ENCODE measurements at places on chromosomes 16 and 17.

- DNase-seq = no peak
Measured at GRCh38 chr17:73189417-73190099, 3.3 kb upstream of the COG1 start.

DNA sequence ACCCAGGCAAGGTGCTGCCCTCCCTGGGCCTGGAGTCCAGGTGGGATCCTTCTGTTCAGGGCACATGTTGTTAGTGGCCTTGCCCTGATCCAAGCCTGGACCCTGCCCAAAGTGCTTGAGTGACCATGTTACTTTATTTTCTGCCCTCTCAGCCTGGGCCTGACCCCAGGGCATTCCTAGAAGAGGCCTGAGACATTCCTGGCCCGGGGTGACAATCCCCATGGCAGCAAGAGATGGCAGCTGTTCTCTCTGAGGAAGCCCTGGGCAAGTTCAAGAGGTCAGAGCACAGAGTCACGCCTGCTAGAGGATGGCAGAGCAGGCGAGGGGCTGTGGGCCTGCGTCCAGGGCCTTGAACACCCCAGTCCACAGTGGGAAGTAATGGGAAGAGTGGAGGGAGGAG, 5.0 kb downstream of the CDH16 start:
- DNase-seq = no peak

DNA sequence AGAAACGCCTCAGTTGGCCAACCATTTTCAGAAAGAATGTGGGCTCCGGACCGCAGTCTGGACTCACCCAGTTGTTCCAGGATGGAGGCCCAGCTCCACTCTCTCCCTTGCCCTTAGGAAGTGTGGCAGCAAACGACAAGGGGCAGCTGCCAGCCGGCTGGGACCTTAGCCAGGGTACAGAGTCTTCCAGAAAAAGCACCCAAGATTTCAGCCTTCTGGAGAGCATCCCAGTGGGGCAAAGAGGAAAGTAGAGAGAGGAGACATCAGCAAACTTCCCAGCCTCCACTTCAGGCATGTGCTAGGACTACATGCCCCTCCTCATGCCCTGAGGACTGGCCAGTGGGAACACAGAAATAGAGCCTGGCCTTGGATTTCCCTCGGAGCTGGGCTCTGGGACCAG, 56.8 kb upstream of the SCNN1B start:
- no peak for DNase-seq

DNA sequence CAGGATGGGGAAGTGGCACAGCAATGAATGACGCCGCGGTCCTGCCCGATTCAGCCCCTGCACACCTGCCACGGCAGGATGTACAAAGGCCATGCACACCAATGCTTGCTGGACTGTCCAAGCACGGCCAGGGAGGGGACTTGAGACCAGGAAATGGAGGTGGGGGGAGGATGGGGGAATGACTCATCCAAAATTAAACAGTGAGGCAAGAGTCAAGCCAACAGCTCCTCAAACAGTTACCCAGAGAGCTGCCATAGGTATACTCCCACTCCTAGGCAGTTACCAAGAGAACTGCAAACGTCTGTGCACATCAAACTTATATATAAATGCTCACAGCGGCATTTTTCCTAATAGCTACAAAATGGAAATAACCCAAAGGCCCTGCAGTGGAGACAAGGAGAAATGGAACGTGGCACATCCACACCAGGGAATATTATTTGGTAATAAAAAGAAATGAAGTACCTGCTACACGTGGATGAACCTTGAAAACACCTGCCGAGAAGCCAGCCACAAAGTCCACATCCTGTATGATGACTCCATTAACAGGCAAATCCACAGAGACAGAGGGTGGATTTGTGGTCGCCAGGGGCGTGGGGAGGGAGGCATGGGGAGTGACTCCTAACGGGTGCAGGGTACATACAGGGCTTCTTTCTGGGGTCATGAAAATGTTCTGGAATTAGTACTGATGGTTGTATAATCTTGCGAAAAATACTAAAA, 54.1 kb downstream of the VAC14 start:
- no peak for DNase-seq

DNA sequence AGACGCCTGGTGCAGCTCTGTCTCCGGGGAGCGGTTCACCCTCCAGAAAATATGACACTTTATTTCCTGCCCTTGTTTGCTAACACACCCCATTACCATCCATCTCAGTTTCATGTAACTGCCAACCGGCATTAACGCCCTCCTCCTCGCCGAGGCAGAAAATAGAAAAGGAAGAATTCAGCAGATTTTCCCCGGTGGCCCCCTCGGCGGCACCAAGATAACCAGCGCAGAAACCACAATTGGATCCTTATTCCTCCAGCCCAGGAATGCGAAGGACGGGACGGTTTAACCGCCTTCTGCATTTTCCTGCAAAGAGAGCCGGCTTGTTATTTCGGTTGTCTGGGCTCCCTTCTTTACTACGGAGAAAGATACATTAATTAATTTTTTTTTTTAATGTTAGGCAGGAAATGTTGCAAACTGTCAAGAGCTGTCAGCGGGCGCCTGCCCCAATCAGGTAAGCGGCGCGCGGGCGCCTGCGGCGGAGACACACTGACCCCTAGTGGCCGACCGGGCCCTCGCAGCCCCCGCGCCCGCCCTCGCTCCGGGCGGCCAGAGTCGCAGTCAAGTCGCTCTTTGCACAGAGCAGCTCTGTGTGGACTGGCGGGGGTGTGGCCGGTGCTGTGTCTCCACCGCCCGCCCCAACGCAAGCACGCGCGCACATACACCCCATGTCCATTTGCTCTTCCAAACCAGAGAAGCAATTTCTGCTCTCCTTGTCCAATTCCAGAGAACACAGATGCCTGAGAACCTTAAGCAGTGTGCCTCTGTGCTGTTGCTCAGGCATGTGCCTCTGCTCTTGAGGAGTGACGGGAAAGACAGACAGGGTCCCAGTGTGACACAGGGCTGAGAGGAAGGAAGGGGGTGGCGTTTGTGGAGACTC, 53.6 kb downstream of the C17orf67 start:
- DNase-seq = peak; percentile 83

DNA sequence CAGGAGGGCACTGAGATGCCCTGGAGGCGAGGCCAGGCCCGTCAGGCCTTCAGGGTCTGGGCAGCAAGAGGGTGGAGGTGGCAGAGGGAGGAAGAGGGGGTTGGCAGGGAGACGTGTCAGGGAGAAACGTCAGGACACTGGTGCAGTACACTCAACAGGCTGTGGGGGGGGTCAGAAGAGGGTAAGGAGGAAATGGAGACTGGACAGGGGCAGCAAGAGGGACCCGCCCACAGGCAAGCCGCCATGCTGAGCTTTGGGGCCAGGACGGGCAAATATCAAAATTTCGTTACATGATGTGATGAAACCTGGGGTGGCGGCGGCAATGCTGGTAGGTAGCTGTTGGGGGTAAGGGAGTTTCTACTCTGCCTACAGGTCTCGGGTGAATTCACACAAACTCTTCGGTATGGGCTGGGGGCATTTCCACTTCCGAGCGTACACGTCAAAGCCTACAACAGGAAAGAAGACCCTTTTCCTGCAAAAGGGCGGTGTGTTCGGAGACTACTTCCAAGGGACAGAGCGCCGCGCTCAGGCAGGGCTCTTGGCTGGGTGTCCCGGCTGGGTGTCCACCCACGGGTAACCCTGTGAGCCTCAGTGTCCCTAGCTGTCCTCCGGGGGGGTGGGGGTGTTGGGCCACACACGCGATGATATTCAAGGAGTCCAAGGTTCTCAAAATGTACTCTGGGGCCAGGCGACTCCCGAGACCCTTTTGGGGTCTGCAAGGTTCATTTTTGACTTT, 43.3 kb upstream of the ATP2A3 start:
- DNase-seq = no peak

DNA sequence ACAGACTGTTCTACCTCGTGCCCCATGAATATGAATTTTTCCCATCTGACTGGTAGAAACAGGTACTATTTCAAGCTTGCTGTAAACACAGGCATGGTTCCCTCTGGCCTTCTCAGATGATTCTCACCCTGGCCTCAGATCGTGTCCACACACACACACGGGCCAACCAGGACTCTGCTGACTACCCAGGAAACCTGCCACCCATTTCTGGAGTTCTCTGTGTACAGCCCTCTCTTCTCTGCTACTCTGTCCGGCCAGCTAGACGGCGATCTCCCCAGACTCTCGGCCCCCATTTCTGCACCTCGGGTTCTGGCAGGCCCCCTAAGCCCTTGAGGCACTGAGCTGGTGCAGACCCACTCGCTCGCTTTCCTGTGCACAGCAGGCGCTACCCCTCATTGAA, 31.2 kb downstream of the RPA1 start:
- DNase-seq = no peak

GRCh38 chr17:82436601-82437324, 13.8 kb downstream of the CYBC1 start:
- no peak for DNase-seq

- DNase-seq = no peak
Measured at GRCh38 chr16:55565086-55565485, 1.4 kb upstream of the CAPNS2 start.

DNA sequence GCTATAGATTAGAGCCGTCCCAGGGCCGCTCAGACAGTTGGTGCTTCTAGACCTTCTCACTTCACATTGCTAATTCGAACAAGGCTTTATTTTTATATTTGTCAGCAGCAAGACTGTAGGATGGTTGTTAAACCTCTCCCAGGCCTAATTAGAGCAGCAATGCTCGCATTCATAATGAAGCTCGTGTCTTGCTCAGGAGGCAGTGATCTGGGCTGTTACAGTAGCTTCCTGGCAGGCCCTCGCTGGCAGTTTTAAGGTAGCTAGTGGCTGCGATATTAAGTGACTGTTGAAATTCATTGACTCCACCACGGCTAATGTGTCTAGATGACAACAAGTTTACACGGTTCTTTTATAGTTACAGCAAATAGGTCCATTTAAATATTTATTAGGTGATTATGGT, 23.2 kb upstream of the ANKFN1 start:
- DNase-seq = no peak

DNA sequence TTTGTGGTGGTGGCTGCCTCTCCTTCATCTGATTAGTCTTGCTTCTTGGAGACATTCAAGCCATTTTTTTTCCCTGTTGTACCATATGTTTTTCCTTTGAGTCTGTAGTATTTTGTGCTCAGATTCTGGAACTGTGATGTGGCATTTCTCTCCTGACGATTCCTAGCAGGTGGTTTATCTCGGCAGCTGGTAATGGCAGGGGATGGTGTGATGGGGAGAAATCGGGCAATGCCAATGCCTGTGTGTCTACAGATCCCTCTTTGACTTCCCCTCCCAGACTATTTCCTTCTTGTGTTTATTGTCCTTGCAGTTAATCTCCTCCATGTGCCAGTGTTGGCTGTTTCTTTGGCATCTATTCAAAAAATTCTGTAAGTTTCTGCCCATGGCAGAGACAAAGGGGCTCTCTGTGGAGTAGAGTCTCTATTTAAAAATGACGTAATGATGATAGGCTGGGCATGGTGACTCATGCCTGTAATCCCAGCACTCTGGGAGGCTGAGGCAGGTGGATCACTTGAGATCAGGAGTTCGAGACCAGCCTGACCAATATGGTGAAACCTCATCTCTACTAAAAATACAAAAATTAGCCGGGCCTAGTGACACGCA, 90.2 kb upstream of the ERCC4 start:
- no peak for DNase-seq

GRCh38 chr17:28371245-28372202, at the start of gene SARM1:
Gene SARM1 (plus strand): TSS chr17:28371694. CDS start chr17:28372033, 339 bp downstream.
- peak; percentile 70 for DNase-seq

- DNase-seq = no peak
Measured at GRCh38 chr17:77282524-77283515, 142.1 kb downstream of the SEC14L1 start.

- no peak for DNase-seq
Measured at GRCh38 chr16:66224186-66224585, 142.3 kb upstream of the CDH5 start.

DNA sequence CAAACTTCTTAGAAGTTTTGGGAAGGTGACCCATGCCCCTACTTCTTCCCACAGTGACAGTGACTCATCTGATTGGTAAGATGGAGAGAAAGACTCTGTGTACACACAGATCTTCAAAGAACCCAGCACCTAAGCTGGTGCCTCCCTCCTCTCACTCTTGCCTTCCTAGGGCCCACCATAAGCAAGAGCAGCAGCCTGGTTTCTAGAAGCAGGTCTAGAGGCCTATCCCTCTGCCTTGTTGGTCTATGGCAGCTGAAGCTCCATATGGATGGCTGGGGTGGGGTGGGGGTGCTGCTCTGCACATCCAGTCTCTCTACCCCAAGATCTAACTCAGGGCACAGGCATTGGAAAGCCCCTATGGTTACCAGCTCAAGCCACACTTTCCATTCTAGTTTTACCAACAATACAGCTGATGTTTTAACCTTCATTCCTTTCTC, 47.5 kb downstream of the STAT3 start:
- DNase-seq = no peak

DNA sequence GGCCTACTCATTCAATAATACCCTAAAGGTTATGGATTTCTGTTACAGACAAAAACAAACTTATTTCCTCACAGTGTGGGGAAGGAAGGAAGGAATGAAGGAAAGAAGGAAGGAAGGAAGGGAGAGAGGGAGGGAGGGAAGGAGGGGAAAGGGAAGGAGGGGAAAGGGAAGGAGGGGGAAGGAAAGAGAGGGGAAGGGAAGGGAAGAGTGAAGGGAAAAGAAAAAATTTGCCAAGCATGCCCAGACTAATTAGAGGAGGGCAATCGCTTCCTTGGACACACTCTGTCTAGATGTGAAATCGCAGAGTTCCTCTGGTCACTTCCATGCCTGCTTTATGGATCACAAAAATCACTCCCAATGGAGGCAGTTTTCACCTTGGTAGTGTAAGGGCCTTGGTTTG, 570.1 kb upstream of the SOX9 start:
- no peak for DNase-seq

- DNase-seq = peak; percentile 96
Measured at GRCh38 chr17:44006598-44007345, 2.4 kb downstream of the NAGS start.

GRCh38 chr17:81898029-81898866, 3.8 kb upstream of the NPB start:
- DNase-seq = no peak

DNA sequence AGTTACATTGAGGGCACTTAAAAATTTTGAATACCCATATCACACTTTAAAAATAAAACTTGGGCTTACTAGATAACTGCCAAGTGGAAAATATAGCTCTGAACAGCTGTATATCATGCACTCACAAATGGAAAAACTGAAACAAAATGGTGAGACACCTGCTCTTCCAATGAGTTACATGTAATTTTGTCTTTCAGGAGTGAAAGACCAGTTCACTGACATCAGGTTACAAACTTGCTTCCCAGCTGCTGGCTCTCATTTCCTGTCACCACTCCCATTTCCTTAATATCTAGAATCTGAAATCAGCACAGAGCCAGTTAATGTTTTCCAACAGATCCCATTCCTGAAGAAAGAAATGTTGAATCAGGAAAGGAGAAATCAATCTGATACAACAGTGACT, 10.8 kb downstream of the CSNK2A2 start:
- DNase-seq = no peak

DNA sequence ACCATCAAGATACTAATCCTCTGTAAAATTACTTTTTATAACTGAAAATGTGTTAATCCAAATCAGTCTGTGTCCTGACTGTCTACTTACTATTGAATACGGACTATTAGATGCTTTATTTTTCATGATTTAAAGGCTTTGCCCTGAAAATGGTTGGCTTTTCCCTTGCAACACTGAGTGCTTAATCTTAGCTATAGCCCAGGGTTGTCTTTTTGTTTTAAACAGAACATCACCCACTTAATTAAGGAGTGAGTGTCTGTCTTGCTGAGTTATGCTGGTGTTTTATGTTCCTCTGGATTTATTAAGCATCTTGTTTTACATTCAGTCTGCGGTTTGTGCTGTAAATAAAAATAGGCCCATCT, 11.0 kb downstream of the FTO start:
- no peak for DNase-seq

GRCh38 chr17:41621916-41622315, 2.5 kb downstream of the KRT17 start:
- no peak for DNase-seq

GRCh38 chr17:9105068-9105868, 84.0 kb downstream of the NTN1 start:
- no peak for DNase-seq

Data from activated T-helper 1 cell treated with Interleukin-2 at 50 U/mL for 16 hours (primary cell).